ENCODE measurements at places on chromosomes 12 and 14. TPM values are rescaled to one million over a fixed set of nuclear protein-coding genes. Genes with fewer than 3 reads are reported as not detected.

The IL31 gene
- 54.3 TPM for total RNA-seq

The GALNT6 gene
- total RNA-seq: 19.9 TPM

The CHURC1 gene
- total RNA-seq: 44.4 TPM

The AVPR1A gene
- total RNA-seq: not detected

The GPR84 gene
- total RNA-seq: 1.8 TPM
